ENCODE measurements at places on chromosomes 12 and 14.

DNA sequence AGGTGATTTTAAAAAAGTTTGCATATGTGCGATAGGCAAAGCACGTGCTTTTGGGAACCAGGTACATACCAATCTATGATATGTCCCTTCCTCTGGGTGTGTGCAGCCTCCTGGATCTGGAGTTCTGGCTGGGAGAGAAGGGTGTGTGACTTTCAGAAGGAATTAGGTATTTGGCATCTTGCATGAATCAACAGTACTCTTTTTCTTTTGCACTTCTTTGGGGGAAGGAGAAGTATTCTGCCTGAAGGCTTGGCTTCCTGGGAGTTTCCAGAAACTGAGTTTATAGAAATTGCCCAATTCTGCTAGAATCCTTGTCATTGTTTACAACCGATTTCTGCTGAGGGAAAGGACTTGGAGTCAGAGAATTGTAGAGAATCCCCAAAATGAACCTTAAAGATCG, 2.9 kb upstream of the CLMN start:
- DNase-seq, result no peak

- no peak for DNase-seq
These were observed 807 bp upstream of the ZCCHC8 start for GRCh38 chr12:122501489-122501989.

- DNase-seq, result no peak
These were observed 51.0 kb downstream of the VWF start for GRCh38 chr12:6073426-6073825.

GRCh38 chr14:61188978-61189808, 91.9 kb downstream of the TMEM30B start:
- DNase-seq, result no peak

GRCh38 chr14:102666635-102667034, 74.2 kb downstream of the RCOR1 start:
- no peak for DNase-seq

DNA sequence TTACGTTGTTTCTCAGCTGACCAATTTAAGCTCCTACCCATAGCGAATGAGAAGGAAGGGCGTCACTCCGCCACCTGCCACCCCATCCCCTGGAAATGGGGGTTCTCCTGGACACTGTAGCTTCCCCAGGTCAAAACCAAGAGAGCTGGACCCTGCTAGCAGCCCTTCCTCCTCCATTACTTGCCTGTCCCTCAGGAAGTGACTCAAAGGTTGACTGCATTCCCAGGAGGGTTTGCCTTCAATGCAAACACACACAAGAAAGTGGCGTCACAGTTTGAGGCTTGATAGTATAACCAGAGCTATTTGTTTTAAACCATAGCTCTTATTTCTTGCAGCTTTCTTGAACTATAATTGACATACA, 79.1 kb downstream of the KCNK13 start:
- DNase-seq, result no peak

DNA sequence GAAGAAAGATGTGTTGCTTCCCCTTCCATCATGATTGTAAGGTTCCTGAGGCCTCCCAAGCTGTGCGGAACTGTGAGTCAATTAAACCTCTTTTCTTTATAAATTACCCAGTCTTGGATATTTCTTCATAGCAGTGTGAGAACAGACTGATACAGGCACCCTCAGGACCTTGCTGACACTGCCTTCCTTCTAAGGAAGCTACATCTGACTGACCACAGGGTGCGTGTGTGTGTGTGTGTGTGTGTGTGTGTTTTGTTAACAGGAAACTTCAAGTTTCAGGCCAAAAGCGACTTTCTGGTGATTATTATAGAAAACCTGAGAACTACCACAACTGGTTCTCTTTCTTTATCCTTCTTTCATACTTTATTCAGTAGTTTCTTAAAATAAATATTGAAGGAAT, 149.0 kb downstream of the CAPZA3 start:
- no peak for DNase-seq

GRCh38 chr14:52835122-52835903, 43.9 kb upstream of the GNPNAT1 start:
- DNase-seq, result peak; percentile 91

DNA sequence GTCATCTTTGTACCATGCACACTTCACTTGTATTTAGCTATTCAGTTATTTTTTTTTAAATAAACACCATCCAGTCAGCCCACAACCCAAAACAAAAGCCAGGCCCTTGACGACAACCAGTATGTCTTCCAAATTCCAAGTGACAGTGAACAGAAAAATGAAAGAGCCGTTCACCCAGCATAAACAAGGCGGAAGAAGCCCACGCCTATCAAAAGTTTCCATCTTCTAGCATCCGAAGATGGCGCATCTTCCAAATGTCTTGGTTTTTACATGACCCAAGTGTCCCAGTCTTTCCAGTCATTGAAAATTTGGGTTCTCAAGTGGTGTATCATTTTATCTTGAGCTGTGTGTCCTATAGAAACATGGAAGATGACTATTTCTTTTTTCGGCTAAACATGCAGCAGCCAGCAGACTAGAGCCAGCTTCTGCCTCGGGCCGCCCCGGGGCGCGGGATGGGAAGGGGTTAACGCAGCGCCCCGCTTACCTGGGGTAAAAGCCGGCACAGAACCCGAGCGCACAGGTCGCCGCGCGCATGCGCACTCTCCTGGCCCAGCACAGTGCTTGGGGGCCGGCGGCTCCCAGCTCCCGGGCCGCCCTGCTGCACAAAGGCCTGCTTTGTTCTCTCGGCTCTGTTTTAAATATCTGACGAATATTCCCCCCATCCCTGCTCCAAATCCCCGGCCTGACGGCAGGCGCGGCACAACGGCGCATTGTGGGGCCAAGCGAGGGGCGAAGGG, 164.8 kb downstream of the ZFP36L1 start:
- DNase-seq, result no peak

DNA sequence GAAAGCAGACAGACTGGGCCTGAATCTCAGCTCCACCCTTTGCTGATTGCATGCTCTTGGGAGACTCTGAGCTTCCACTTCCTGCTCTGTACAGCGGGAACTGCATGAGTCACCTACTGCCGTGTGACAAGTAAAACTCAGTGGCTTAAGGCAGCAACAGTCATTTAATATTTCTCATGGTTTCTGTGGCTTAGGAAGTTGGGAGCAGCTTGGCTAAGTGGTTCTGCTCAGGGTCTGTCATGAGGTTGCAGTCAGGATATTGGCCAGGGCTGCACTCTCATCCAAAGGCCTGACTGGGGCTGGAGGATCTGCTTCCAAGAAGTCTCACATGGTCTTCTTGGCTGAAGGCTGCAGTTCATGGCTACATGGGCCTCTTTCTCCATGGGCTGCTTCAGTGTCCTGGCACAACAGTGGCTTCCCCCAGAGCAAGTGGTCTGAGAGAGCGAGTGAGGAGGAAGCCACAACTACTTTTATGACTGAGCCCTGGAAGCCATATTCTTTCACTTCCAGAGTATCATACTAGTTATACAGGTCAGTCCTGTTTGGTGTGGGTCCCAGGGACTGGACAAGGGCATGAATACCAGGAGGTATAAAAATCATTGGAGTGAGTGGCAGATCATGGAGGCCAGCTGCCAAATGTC, 49.7 kb downstream of the FAM222A start:
- no peak for DNase-seq

All from NCI-H1105 (cell line).